H9 (cell line): ENCODE measurements at places on chromosomes 2 and 18. TPM values are rescaled to one million over a fixed set of nuclear protein-coding genes. Genes with fewer than 3 reads are reported as not detected.

GRCh38 chr2:36572054-36572718 is 25.8 kb downstream of the FEZ2 start:
- H3K4me3 ChIP-seq = no peak overlapping the region
- H3K36me3 ChIP-seq = peaks cover 15% of the 10 kb centered on the region; the same call in 1 of the 2 replicates
- no peak for DNase-seq
- H3K27ac ChIP-seq = no peak overlapping the region
- peaks cover 2% of the 10 kb centered on the region; the same call in 1 of the 2 replicates for H3K4me1 ChIP-seq

DNA sequence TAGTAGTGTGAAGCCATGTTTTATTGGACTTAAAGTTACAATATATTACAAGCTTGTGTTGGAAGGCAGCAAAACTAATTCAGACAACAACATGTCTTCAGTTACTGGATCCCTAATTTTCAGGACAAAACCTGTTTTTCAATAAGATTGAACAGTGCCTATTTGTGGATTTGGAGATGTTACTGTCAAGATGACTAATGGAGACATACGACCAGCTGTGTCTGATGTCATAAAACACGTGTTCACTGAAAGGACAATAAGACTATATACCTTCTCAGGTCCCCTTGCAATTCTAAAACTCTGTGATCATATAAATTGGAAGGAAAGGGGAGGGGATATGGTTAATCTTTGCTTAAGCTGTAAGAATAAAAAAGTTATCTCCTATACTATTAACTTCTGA is 21.7 kb downstream of the METTL21A start:
- no peaks in the 10 kb centered on the region for H3K27me3 ChIP-seq
- H3K36me3 ChIP-seq = peaks cover 6% of the 10 kb centered on the region
- no peaks in the 10 kb centered on the region for H3K4me1 ChIP-seq
- H3K27ac ChIP-seq = no peak overlapping the region
- no peak overlapping the region for H3K4me3 ChIP-seq

The ALK gene
- total RNA-seq = not detected in 2 replicates

DNA sequence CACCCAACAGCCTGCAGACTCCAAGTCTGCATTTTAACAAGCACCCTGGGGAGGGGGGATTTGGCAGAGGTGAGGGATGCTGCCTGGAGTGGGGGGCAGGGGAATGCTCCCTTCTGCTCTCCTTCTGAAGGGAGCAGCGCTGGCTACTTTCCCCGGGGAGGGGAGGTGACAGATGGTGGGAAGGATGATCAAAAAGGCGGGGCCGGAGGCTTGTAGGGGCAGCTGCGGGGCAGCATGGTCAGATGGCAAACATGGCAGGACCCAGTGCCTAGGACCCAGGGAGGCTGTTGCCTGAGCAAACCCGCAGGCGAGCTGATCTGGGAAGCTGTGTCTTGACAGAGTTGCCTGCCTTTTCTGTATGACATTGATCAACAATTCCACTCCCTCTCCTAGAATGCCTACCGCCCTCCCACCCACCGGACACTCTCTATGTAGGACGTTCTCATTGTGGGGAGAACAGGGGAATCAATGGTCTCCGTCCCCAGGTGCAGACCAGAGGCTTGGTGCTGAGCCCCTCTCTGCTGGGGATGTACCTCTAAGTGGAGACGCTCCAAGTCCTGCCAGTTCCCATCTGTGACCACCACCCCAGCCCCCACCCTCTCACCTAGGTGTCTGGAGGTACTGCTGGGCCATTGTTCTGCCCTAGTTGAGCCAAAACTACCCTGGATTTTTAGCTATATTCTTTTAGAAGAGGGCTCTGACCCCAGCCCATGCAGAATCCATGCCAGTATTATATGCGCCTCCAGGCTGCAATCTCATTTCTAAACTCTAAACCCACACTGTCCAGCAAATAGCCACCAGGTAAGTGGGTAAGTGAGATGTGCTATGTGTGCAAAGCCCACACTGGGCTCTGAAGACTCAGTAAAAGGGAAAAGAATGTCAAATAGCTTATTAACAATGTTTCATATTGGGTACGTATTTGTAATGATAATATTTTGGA is 89.7 kb upstream of the SEC11C start:
- H3K27ac ChIP-seq = no peak overlapping the region
- H3K27me3 ChIP-seq = no peaks in the 10 kb centered on the region
- H3K36me3 ChIP-seq = no peaks in the 10 kb centered on the region; the same call in 2 of the 3 replicates
- no peak overlapping the region for H3K4me3 ChIP-seq
- no peak for DNase-seq

The SERPINB3 gene
- total RNA-seq = 1.7 TPM in 2 replicates

The GALR1 gene
- total RNA-seq = 0.02 and 0.07 TPM in 2 replicates

The HMSD gene
- 3.9 and 6.6 TPM in 2 replicates for total RNA-seq

GRCh38 chr2:24652265-24653182 is 140.7 kb downstream of the PTRHD1 start:
- no peak overlapping the region for H3K27ac ChIP-seq
- no peaks in the 10 kb centered on the region for H3K36me3 ChIP-seq
- no peaks in the 10 kb centered on the region for H3K4me1 ChIP-seq
- DNase-seq = no peak
- no peaks in the 10 kb centered on the region for H3K27me3 ChIP-seq

- no peak overlapping the region for H3K4me3 ChIP-seq
- peak; percentile 49 for DNase-seq
- H3K27me3 ChIP-seq = no peaks in the 10 kb centered on the region
These were observed 132.5 kb downstream of the SPHKAP start for GRCh38 chr2:228048838-228049490.

The LOXHD1 gene
- 0.07 and 0.11 TPM in 2 replicates for total RNA-seq

The NEB gene
- total RNA-seq = 0.75 and 0.98 TPM in 2 replicates

The SP140 gene
- total RNA-seq = 0.31 and 0.70 TPM in 2 replicates

DNA sequence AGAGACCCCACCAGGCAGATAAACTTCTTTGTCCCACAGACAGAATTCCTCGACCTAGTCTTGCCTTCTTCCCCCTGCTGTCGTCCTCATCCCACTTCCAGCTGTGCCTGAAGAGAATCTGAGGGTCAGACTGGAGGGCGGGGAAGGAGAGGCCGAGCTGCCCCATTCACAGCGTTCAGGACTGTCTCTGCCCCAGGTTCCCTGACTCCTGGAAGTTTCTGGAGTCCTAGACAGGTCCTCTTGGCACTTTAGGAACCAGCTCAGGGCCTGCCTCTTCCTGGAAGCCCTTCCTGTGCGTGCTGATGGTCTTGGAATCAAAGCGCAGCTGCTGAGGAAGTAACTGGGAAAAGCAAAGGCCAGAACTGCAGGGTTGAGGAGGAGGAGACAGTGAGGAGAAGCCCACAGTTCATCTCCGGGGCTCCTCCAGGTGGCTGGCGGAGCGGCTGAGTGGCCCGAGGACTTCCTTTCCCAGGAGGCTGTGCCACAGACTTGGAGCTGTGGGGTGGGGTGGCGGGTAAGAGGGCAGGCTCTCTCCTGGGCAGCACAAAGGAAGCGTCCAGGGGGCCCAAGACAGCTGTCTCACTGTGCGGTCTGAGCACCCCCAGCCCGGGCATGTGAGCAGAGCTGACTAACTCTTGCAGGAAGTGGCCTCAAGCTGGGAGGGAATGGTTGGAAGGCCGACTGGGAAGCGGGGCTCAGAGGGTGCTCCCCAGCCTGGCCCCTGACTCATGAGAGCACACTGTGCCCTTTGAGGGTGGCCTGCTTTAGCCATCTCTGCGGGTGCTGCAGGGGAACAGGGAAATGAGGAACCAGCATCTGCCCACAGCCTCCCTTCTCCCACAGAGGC is 39.5 kb downstream of the SDC1 start:
- H3K36me3 ChIP-seq = no peaks in the 10 kb centered on the region
- no peaks in the 10 kb centered on the region for H3K4me1 ChIP-seq
- DNase-seq = no peak

- no peak for DNase-seq
- no peak overlapping the region for H3K27ac ChIP-seq
- no peak overlapping the region for H3K4me3 ChIP-seq
- no peaks in the 10 kb centered on the region; the same call in 1 of the 2 replicates for H3K4me1 ChIP-seq
These were observed 334.5 kb upstream of the CYRIA start for GRCh38 chr2:17000184-17000482.

The FRZB gene
- total RNA-seq = 1.1 and 1.3 TPM in 2 replicates

DNA sequence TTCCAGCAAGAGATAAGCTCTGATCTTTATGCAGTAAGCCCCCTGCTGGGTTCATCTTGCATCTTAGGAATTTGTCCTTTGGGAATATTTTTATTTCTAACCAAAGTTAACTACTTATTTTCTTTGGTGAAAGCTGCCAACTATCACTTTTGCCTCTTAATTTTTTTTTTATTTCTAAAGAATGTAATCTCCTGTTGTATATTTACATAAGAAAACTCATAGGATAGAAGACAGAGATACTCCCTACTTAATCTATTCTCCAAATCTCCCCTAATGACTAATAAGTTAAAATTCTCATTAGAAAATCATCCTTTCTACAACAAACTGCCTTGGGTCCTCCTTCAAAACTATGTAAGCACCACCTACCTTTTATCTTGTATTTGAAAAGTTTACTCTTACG is 612.2 kb upstream of the SLC39A10 start:
- H3K4me3 ChIP-seq = no peak overlapping the region
- no peak for DNase-seq
- no peaks in the 10 kb centered on the region for H3K27me3 ChIP-seq
- H3K36me3 ChIP-seq = no peaks in the 10 kb centered on the region

The C2orf66 gene
- not detected in 2 replicates for total RNA-seq

The TFCP2L1 gene
- 1.8 and 1.9 TPM in 2 replicates for total RNA-seq
